Hematopoietic multipotent progenitor cell treated with erythropoietin and hydrocortisone succinate and interleukin-3 and kit ligand, for 4 days (in vitro differentiated cells): ENCODE measurements at places on chromosomes 11 and 22.

DNA sequence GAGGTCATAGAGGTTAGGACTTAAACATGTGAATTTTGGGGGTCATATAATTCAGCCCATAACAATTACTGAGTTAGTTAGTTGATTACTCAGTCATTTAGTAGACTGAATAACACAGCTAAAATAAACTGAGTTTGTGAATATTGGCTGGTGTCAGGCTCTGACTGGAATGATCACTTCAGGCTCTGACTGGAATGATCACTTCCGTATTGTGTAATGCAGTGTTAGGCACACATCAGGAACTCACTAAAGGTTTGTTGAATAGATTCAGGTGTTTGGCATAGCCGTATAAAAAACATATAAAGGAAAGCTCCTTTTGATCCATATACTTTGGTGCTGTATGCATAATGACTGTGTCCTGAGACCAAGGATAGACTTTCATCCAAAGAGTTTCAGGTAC, 610.5 kb downstream of the INSC start:
- no peak for DNase-seq

- DNase-seq = peak; percentile 61
These were observed 1.4 kb downstream of the USP47 start for GRCh38 chr11:11843211-11843621.

DNA sequence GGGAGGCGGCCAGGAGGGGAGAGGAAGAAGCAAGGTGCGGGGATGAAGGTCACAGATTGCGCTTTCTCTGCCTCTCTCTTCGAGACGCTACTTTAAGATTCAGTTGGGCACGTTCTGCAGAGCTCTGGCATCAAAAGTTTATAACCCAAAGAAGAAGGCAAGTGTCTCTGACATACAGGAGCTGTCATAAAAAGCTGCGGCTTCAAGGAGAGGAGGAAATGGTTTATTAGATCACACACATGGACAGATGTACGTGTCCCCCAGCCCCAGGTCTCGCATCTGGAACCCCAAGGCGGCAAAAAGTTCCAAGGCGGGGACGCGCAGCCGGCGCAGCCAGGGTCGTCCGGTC, 589.0 kb downstream of the OPCML start:
- peak; percentile 2 for DNase-seq

GRCh38 chr22:29331658-29332300, 16.3 kb upstream of the RASL10A start:
- DNase-seq = no peak

DNA sequence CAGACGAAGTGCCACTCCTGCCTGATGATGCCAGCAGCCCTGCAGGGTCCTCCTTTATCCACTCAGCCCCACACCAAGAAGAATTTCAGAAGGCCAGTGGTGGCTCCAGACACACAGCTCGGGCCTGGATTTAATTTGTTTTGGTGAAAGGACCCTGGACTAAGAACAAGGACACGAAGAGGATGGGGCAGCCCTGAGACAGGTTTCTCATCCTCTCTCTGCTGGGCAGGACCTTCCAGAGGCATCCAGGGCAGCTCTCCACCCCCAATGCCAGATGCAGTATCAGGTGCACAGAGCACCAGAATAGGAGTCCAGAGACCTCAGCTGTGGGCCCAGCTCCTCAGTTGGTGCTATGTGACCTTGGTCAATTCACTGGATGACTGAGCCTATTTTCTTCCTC, 72.0 kb downstream of the TRIM29 start:
- DNase-seq = no peak

DNA sequence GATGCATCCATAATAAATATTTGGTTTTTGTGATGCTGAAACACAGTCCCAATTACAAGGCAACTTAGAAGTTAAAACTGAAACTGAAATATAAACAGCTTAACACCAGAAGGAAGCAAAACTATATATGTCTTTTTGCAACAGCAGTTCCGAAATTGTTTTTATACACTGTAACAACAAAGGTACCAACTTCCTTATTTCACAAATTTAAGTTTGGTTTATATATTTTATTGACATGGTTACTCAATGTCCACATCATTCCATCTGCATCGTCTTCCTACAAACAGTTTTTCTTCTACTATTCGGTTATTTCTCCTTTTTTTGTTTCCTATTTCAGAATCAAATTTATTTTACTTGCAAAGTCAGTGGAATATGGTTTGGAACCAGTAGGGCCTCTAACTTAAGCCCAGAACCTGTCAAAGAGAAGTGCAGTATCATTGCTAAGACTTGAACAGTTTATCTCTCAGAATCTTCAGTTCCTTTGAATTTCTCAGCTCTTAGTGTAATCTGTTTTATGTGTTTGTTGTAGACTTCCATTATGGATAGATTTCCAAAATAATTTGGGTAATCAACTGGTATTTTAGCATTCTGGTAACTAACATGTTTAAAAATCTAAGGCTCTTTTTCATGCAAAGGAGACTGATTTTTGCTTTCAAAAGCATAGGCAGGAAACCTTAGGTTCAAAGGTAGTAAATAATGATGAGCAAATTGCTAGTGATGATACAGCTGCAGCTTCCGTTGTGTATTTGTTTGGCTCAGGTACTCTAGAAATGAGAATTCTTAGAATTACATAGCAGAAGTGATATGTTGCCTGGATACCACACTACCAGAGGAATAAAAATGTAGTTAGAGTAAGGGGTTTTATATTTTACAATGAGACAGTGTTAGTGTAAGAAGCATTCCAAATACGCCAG, 8.2 kb upstream of the HSPA8 start:
- peak; percentile 39 for DNase-seq
